GM12892 (cell line): ENCODE measurements at places on chromosomes 6 and 20.

- DNase-seq, result no peak
Measured at GRCh38 chr6:21227486-21227885, 366.1 kb upstream of the SOX4 start.

DNA sequence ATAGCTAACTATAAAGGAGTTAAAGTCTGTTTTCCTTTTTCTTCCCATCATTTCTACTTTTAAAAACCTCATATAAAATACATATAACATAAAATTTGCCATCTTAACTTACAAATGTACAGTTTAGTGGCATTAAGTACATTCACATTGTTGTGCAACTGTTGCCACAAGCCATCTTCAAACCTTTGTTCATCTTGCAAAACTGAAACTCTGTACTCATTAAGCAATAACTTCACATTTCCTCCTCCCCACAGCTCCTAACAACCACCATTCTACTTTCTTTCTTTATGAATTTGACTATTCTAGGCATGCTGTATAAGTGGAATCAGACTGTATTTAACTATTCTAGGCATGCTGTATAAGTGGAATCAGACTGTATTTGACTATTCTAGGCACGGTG lies 4.5 kb downstream of the CCDC170 start:
- DNase-seq, result no peak

GRCh38 chr6:105990151-105990550 lies 96.0 kb upstream of the PRDM1 start:
- DNase-seq, result no peak

- no peak for DNase-seq
Measured at GRCh38 chr20:33199026-33199425, 18.1 kb upstream of the BPIFA3 start.

DNA sequence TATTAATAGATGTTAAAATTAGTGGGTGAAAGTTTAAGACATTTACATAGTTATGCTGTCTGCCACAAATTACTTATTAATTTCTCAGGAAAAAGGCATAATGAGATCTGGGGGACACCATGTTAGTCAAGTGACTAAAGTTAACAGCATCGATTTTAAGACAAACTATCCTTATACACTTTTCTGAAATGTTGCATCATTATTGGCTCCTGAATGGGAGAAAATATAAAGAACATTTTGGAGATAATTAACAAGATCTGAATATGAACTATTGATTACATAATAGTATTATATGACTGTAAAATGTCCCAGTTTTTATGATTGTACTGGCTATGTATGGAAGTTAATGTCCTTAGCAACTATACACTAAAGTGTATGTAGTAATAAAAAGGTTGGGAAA lies 7.9 kb downstream of the OR2B3 start:
- DNase-seq, result no peak

- no peak for DNase-seq
Measured at GRCh38 chr6:88584581-88585275, 378.7 kb downstream of the RNGTT start.

DNA sequence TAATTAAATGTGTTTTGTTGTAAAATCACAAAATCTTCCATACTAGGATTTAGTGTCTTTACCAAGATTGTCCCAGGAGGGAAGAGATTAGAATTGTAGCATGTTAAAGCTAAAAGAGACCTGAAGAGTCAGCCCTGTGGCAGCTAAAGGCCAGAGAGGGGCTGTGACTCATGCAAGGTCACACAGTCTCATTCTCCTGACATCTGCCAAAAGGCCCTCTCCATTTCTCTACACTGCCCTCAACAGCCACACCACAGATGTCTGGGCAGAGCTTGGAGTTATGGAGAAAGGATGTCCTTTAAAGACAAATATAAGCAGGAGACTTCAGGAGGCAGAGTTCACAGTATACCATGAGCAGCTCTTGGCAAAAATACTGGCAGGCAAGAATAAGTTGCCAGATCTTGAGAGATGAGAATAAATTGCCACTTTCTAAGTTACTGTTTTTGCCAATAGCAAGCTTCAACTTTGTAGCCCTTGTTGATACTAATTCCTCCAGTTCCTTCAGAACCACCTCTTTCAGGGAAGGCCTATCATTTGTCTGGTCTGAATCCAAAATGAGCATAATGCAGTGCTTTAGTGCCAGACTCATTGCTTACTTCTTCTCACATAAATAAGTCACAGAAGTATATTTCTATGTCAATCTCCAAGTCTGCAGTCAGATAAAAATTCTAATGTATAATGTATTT lies 41.7 kb downstream of the AKIRIN2 start:
- no peak for DNase-seq

DNA sequence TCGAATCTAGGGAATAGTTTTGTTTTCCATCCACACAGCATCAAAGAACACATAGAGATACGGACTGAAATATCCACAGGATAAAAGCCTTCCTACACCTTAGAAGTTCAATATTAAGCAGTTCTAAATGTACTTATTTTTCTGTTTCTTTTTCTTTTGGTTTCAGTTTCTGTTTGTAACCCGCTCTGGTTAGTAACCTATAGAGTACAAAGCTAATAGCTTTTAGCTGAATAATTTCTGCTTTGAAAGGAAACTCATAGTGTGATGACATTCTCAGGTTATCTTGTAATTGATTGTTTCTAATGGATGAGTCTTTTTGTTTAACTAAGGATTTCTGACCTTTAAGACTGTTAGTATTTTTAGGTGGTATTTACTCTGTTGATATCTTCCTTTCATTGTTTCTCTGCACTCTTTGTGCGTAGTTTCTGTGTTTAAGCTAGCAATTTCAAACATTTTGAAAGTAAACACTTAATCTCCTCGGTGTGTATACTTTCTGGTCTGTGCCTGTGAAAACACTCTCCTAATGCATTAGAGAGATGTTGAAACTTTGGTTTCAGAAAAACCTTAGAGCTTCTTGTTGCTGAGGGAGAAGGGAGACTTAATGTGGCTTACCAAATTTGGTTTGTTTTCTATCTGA lies 385.5 kb downstream of the HDGFL1 start:
- DNase-seq, result no peak

DNA sequence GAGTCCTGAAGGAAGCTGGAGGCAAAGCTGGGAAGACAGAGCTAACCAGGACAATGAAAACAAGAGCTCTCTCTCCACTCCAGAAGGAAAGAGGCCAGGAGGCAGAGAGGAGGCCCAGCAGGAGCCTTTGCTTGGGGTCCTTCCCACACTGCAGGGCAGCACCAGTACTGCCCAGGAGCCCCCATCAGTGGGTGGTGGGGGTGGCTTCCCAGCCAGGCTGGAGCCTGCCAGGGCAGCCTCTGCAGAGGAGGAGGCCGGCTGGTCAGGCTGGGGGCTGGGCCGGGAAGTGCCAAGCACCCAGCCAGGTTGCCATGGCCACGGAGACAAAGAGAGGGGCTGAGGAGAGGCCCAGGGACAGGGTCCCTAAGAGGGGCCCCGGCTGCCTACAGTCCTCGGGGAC lies 33.4 kb downstream of the PREX1 start:
- DNase-seq, result no peak

DNA sequence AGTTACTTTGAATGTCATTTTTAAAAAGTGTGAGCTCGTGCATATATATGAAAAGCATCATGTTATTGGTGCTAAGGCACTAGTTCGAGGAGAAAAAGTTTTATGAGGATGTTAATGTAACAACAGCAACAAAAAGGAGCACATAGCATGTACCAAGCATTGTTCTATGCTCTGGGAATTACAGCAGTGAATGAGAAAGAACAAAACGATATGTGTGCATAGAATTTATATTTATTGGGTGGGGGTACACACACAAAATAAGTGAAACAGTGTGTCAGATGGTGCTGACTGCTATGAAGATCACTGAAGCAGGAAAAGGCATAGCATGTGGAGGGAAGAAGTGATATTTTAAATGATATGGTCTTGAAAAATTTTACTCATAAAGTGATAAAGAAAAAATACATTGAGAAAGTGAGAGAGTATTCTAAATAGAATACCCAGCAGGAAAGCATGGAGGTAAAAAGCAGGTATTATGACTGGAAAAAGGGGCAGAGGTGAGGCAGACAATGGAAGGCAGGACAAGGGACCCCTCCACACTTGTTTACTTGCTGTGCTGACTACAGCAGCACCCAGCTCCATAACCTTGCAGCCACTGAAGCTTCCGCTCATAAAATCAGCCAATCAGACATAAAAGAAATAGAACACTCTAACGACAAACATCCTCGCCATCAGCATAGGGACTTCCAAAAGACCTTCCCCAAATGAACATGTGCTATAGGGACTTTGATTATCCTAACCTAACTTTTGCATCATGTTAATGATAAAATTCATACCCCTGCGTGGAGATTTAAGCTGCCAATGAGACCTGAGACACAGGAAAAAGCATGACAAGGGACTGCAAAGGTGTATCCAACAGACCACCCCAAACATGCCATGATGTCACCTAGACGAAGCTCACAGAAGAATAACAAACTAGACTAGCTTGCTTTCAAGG lies 119.9 kb downstream of the HFE start:
- no peak for DNase-seq

- no peak for DNase-seq
Measured at GRCh38 chr6:150567380-150567779, 32.3 kb upstream of the PLEKHG1 start.

GRCh38 chr6:155219299-155219698 lies 44.5 kb upstream of the CLDN20 start:
- DNase-seq, result no peak

GRCh38 chr20:24993337-24994185 lies 1.0 kb upstream of the APMAP start:
- no peak for DNase-seq

- DNase-seq, result no peak
Measured at GRCh38 chr20:9635750-9636149, 121.4 kb downstream of the LAMP5 start.

DNA sequence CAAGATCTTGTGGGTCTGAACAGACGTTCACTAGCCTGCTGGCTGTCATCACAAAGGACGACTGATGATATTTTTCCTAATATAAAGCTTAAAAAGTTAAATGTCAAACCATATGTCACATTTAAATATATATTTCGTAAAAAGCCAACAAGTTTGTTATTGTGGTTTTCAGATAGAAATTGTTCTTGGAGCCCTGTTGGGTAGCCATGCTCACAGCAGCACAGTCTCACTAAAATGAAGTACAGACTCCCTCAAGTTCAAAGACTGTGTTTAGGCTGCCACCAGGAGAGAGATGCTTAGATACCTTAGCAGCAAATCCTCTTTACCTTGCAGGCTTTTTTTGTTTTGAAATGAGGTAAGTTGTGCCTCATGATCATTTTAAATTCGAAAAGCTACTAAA lies 17.8 kb downstream of the EEF1E1 start:
- DNase-seq, result no peak
